Natural killer cell (primary cell): ENCODE measurements at places on chromosomes 1 and 21.
A peak's percentile ranks its signal among the peaks of the same experiment; 100 is the strongest.

- H3K27ac ChIP-seq, result no peak overlapping the region
- H3K36me3 ChIP-seq, result peaks cover 69% of the 10 kb centered on the region
- no peak overlapping the region for H3K4me3 ChIP-seq
- H3K4me1 ChIP-seq, result peaks cover 7% of the 10 kb centered on the region
- no peaks in the 10 kb centered on the region for H3K27me3 ChIP-seq
Measured at GRCh38 chr1:32786856-32787255, 30.3 kb downstream of the YARS1 start.

- no peaks in the 10 kb centered on the region for H3K36me3 ChIP-seq
- no peak for DNase-seq
- no peaks in the 10 kb centered on the region for H3K4me1 ChIP-seq
- H3K27me3 ChIP-seq, result no peaks in the 10 kb centered on the region
Measured at GRCh38 chr1:203168256-203168786, 7.3 kb downstream of the MYBPH start.

DNA sequence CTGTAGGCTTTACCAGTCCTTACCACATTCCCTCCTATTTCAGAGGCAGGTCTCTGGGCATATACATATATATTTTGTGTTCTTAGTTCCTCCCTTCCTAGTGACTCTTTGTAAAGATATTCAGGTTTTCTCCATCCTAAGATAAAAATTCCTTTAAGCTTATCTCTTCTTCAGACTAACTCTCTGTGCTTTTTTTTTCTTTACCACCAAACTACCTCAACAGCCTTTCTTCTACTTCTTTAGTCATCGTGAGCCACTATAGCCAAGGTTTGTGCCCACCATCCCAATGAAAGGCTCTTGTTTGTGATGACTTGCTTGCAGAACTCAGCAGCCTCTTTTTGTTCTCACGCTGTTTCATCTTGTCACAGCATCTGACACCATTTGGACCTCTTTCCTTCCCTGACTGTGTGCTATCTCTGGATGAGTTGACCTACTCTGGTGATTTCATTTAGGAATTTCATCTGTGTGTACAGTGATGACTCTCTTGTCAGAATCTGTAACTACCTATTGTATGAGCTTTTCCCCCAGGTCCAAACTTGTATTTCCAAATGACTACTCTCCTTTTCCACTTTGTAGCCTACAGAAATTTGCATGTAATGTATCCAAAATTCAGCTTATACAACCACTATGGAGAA is 59.0 kb upstream of the MACF1 start:
- no peak overlapping the region for H3K27ac ChIP-seq
- no peak for DNase-seq

DNA sequence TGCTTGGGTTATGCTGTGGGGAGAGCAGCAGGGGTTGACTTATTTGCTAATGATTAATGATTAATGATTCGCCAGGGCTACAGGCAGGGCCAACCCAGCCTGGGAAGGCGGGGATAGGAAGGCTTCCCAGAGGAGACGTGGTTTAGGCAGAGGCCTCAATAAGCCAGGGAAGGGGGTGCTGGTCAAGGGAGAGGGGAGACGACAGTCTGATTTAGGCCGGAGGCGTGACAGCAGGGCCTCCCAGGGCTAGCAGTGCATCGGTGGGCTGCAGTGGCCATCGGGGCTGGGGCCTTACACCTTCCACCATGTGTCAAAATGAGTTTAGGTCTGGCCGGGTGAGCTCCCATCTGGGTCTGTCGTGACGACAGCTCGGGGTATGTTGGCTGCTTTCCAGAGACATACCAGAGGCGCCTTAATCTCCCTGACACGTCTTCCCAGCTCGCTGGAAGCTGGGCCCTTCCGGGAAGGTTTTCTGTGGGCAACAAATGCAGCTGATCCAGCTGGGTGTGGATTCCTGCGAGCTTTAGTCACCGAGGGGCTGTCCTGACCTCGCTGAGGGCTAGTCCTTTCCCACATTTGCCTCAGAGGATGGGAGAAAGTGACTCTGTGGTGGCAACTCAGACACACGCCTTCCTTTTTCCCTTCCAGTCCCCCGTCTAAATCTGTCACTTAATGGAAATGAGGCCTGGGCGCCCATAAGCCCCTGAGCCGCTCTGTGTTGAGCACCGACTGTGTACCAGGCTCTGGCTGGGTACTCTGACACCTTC is 3.7 kb upstream of the SLC1A7 start:
- H3K27me3 ChIP-seq, result no peaks in the 10 kb centered on the region
- DNase-seq, result no peak
- H3K4me1 ChIP-seq, result no peaks in the 10 kb centered on the region
- no peak overlapping the region for H3K27ac ChIP-seq
- no peaks in the 10 kb centered on the region for H3K36me3 ChIP-seq

- H3K27ac ChIP-seq, result no peak overlapping the region
- DNase-seq, result no peak
- no peaks in the 10 kb centered on the region for H3K27me3 ChIP-seq
- no peak overlapping the region for H3K4me3 ChIP-seq
Measured at GRCh38 chr1:46003315-46003714, 129.1 kb downstream of the PIK3R3 start.

- no peak overlapping the region for H3K4me3 ChIP-seq
- H3K27ac ChIP-seq, result no peak overlapping the region
- no peak for DNase-seq
- no peaks in the 10 kb centered on the region for H3K27me3 ChIP-seq
- peaks cover 4% of the 10 kb centered on the region for H3K36me3 ChIP-seq
- no peaks in the 10 kb centered on the region for H3K4me1 ChIP-seq
Measured at GRCh38 chr21:42997053-42997452, 22.7 kb downstream of the PKNOX1 start.

DNA sequence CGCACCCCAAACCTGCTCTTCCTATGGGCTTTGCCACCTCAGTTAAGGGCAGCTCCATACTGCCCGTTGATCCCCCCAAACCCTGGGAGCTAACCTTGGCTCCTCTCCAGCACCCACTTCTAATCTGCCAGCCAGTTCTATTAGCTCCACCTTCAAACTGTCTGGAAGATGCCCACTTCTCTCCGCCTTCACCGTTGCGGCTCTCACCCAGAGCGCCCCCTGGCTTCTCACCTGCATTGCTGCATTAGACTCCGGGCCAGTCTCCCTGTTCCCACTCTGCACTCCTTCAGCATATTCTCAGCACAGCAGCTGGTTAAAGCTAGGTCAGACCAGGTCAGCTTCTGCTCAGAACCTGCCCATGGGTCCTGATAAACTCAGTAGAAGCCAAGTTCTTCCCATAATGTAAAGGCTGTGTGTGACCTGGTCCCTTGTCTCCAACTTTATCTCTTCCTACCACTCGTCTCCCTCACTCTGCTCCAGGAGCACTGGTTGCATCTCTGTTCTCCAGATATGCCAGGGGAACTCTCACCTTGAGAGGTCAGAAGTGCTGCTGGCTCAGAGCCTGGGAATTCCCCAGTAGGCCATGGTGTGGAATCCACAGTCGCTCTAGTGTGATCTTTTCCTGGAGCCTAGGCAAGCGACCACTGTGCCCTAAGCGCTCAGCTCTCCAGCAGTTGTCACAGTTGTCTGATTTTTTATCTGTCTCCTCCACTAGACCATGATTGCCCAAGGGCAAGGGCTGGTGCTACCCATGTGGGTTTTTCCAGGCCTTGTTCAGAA is 150.3 kb downstream of the HMGB4 start:
- no peak for DNase-seq
- no peaks in the 10 kb centered on the region for H3K27me3 ChIP-seq
- H3K27ac ChIP-seq, result no peak overlapping the region

- no peaks in the 10 kb centered on the region for H3K36me3 ChIP-seq
- H3K4me3 ChIP-seq, result no peak overlapping the region
- H3K27ac ChIP-seq, result no peak overlapping the region
- peaks cover 20% of the 10 kb centered on the region for H3K4me1 ChIP-seq
- H3K27me3 ChIP-seq, result no peaks in the 10 kb centered on the region
- DNase-seq, result no peak
Measured at GRCh38 chr21:43812139-43812821, 22.9 kb downstream of the RRP1 start.

GRCh38 chr1:88985032-88985431 is 7.4 kb downstream of the KYAT3 start:
- H3K4me3 ChIP-seq, result no peak overlapping the region
- no peaks in the 10 kb centered on the region for H3K27me3 ChIP-seq
- H3K36me3 ChIP-seq, result peaks cover 20% of the 10 kb centered on the region

GRCh38 chr1:58402444-58402843 is 144.1 kb downstream of the OMA1 start:
- no peaks in the 10 kb centered on the region for H3K36me3 ChIP-seq
- no peaks in the 10 kb centered on the region for H3K27me3 ChIP-seq
- no peak for DNase-seq
- H3K27ac ChIP-seq, result no peak overlapping the region
- no peaks in the 10 kb centered on the region for H3K4me1 ChIP-seq

DNA sequence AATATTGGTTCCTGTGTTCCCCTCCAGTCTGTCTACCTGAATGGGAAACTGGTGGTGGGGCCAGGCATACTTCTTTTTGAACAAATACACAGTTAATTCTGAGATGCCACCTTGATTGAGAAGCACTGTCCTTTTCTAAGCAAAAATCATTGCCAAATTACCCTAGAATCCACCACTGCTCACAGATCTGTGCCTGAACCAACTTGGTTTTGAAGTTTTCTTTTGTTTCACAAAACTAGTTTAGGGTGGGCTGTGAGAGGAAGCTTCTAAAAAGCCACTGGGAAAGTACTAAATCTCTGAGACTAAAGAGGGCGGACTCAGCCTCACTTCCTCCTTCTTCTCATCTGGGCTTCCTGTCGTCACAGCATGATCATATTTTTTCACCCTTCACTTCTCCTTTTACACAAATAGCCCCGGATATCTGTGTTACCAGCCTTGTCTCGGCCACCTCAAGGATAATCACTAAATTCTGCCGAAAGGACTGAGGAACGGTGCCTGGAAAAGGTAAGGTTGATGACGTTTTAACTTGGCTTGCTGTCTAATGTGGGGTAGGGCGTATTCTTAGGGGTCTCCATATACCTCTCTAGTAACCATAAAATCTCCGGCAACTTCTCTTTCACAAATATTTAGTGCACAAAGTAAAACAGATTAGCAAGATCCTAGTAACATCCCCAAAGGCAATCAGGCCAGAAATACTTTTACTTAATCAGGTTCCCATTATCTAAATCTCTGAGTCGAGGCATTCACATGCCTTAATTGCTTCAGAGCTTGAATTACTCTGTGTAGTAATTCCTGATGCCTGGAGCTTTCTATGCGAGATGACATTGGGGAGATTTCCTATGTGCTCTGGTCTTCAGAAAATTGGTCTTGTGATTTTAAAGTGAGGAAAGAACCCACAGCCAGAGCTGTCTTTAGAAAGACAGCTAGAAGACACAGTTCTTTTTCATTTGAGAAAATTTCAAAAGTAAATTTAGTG is at the start of gene CD53:
CD53 (plus strand) TSS at position 404 of the 976 bp plus-strand sequence. CDS start 18,261 bp downstream, outside the sequence.
- H3K4me3 ChIP-seq, result peak within 1 kb of the TSS; percentile 71
- H3K27me3 ChIP-seq, result no peaks in the 10 kb centered on the region
- peaks cover 9% of the 10 kb centered on the region for H3K36me3 ChIP-seq
- DNase-seq, result peak; percentile 88
- peaks cover 22% of the 10 kb centered on the region for H3K4me1 ChIP-seq
- peak within 1 kb of the TSS; percentile 94 for H3K27ac ChIP-seq

DNA sequence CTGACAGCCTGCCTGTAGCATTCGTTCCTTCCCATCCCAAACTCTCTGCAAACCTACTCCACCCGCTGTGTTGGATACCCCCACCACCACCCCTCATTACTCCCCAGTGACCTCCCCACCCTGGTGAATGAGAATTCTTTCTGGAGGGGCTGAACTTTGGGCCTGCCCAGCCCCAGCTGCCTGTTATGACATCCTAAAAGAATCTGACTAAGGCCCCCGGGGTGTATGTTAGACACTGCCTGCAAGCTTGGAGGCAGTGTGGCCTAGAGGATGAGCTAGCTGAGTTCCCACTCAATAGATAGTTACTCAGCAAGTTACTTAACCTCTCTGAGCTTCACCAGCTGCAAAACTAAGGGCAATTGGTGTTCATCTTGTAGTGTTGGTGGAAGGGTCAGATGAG is 110.2 kb upstream of the FGGY start:
- H3K27ac ChIP-seq, result no peak overlapping the region
- H3K4me1 ChIP-seq, result no peaks in the 10 kb centered on the region
- H3K27me3 ChIP-seq, result no peaks in the 10 kb centered on the region
- no peak overlapping the region for H3K4me3 ChIP-seq
- no peak for DNase-seq

GRCh38 chr1:39213511-39214002 is 9.1 kb downstream of the MACF1 start:
- H3K4me1 ChIP-seq, result peaks cover 27% of the 10 kb centered on the region
- H3K27me3 ChIP-seq, result no peaks in the 10 kb centered on the region
- no peaks in the 10 kb centered on the region for H3K36me3 ChIP-seq
- H3K27ac ChIP-seq, result peak overlapping the region; percentile 93

DNA sequence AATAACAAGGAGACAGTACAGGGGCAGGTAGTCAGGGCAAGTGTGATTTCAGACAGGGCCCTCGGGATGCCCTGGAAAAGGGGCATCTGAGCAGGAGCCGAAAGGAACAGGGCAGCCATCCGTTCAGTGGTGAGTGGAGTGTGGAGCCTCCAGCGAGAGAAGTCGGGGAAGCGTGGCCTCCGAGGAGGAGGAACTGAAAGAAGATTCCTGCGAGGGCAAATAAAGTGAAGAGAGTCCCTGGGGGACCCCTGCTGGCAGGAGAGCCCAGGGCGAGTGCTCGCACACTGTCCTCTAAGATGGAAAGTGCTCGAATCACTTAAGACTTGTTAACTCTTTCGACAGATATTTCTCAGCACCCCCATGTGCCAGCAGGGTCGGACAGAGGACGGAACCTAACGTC is 3.5 kb upstream of the UTS2 start:
- H3K4me3 ChIP-seq, result no peak overlapping the region
- H3K36me3 ChIP-seq, result no peaks in the 10 kb centered on the region
- no peak for DNase-seq
- H3K4me1 ChIP-seq, result peaks cover 4% of the 10 kb centered on the region
- H3K27me3 ChIP-seq, result no peaks in the 10 kb centered on the region

- H3K36me3 ChIP-seq, result peaks cover 61% of the 10 kb centered on the region
- peaks cover 21% of the 10 kb centered on the region for H3K4me1 ChIP-seq
- H3K4me3 ChIP-seq, result no peak overlapping the region
- H3K27me3 ChIP-seq, result no peaks in the 10 kb centered on the region
Measured at GRCh38 chr1:27332536-27333281, 9.1 kb upstream of the SYTL1 start.

GRCh38 chr1:19046972-19047731 is 90.7 kb upstream of the IFFO2 start:
- H3K27ac ChIP-seq, result no peak overlapping the region
- H3K4me3 ChIP-seq, result no peak overlapping the region
- H3K27me3 ChIP-seq, result peaks cover 6% of the 10 kb centered on the region
- H3K4me1 ChIP-seq, result peaks cover 8% of the 10 kb centered on the region

DNA sequence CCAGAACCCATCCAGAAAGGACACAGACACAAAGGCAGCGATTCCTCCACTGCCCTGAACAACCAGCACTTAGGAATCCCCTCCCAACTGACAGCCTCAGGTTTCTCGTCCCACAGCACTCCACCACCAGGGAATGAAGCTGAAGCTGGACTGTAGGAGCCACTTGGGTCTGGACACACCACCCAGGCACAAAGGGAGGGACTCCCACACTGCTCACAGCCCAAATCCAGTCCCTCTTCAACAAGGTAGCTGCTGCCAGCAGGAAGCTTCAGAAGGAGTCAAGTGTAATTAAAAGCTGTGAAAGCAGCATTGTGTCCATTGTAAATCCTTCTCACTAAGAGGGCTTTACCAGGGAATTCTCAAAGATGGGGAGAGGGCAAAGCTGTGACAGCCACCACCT is 29.0 kb downstream of the LMX1A start:
- no peaks in the 10 kb centered on the region for H3K4me1 ChIP-seq
- no peak overlapping the region for H3K27ac ChIP-seq
- peaks cover 2% of the 10 kb centered on the region for H3K27me3 ChIP-seq
- H3K4me3 ChIP-seq, result no peak overlapping the region
- no peaks in the 10 kb centered on the region for H3K36me3 ChIP-seq
